ENCODE measurements at places on chromosomes 1 and 21. TPM values are rescaled to one million over a fixed set of nuclear protein-coding genes. Genes with fewer than 3 reads are reported as not detected.

- DNase-seq = no peak
Measured at GRCh38 chr1:48018799-48019198, 21.6 kb upstream of the TRABD2B start.

- peak; percentile 23 for DNase-seq
Measured at GRCh38 chr1:246971090-246971721, 36.7 kb downstream of the ZNF695 start.

EDN2 gene
- 13.5 TPM for polyA plus RNA-seq

MYBPH gene
- polyA plus RNA-seq = not detected

DNA sequence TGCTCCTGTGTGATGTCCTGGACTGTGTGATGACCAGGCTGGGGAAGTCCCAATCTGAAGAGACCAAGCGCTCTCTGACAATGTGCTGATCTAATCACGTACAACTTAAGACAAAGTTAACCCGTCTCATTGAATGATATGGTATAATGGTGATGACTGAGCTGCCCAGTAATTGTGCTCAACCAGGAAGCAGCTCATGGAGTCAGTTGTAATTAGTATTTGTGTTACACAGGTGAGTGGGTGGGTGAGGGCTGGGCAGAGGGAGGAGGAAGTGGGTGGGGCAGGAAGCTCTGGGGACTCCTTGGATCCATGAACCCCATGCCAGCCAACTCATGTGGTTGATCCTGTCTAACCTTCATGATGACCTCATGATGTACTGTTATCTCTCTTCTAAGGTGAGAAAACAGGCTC is 8.7 kb upstream of the ECE1 start:
- peak; percentile 48 for DNase-seq

- no peak for DNase-seq
Measured at GRCh38 chr1:8211883-8212579, 105.9 kb upstream of the SLC45A1 start.

GRCh38 chr1:200184196-200184595 is 156.7 kb downstream of the NR5A2 start:
- peak; percentile 69 for DNase-seq

- DNase-seq = no peak
Measured at GRCh38 chr21:33403128-33403785, at the start of gene IFNGR2. TSS of gene IFNGR2 (plus strand) at chr21:33403413. CDS start at chr21:33403544, 131 bp downstream.

DNA sequence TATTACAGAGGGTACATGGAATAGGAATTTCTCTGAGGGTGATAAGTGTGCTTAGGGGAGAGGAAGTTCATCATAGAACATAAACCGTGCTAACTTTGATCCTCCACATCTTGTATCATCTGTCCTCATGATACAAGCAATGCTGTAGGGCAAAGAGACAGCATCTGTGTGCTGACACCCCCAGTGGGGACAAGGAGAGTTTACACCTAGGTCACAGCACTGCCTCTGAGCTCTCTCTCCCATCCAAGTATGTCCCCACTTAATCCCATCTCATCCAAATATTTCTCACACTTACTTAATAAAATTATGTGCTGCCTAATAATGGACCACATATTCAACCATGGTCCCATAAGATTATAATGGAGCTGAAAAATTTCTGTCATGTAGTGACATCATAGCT is 4.3 kb upstream of the TEDDM1 start:
- DNase-seq = no peak

DNA sequence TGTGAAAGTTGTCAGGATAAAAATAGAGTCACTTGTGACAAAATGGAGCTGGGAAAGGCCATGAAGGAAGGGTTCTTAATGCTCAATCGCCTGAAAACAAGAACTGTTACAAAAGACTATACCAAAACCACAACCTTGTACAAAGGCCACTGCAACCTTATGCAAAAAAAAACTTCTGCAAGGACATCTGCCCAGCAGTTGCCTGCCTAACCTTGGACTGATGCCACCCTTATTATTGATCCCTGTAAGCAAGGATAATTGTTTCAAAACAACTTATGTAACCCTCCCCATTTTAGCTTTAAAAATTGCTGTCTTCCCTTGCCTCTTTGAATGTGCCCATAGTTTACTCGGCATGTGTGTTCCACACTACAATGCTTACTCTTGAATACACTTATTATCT is 5.7 kb downstream of the ALG14 start:
- DNase-seq = no peak

GPX7 gene
- 4.1 TPM for polyA plus RNA-seq

DNA sequence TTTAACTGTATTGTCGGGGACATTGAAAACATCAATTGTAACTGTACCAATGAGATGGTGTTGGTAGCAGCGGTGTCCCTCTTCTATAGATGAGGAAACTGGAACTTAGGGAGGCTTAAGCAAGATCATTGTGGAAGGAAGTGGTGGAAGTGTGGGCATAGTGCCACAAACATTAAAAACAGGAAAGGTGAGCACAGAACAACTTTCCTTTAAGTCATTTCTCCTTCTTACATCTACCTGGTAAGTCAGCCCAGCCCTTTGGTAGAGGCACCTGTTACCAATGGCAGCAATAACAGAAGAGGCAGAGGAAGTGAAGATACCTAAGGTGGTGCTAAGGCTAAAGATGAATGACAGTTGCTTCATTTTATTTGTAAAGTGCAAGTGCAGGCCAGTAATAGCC is 12.0 kb upstream of the CTSS start:
- no peak for DNase-seq

- no peak for DNase-seq
Measured at GRCh38 chr1:22139817-22140216, 3.1 kb downstream of the WNT4 start.

- DNase-seq = no peak
Measured at GRCh38 chr1:20885121-20885520, 98.0 kb upstream of the HP1BP3 start.

Measured in small intestine (tissue), 16 donors.